NCI-H2029 treated with DMSO at 0.1 percent for 48 hours (cell line): ENCODE measurements at places on chromosomes 11 and 22.

- no peak for DNase-seq
Measured at GRCh38 chr22:47352920-47353700, 590.7 kb downstream of the TBC1D22A start.

GRCh38 chr11:28228196-28228895 is 120.2 kb downstream of the METTL15 start:
- DNase-seq = no peak

DNA sequence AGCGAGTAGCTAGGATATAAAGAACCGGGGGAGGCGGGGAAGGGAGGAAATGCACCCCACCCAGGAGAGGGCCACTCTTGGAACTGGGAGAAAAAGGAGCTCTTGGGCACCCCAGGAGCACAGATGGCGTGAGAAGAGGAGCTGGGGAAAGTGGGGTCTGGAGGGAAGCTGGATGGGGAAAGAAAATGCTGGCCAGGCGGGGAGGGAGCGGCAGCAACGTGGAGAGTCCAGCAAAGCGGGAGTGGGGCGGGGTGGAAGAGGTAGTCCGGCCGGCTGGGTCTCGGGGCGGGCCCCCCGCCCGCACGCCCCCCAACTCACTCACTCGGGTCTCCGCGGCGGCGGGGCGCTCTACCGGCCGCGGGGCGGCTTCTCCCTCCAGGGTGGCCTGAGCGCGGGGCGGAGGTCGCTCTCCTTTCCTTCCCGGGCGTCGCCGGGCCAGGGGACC is 522 bp downstream of the TOB2 start:
- DNase-seq = no peak

GRCh38 chr11:75338516-75339208 is 12.8 kb downstream of the ARRB1 start:
- DNase-seq = no peak

DNA sequence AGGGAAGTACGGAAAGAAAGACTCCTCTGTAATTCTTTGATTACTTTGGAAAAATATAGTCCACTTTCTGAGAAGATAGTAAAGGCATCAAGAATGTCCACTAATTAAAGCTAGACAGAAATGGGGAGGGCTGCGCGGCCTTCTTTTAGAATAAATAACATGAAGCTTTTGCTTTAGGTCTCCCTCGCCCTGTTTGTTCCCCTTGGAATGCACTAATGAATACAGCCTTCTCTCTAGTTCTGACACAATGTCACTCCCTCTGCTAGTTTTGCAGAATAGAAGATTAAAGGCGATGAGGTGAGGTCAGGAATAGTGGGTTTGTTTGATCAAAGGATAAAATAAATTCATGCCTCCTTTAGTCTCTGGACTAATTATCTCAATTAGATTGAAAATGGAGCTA is 543.9 kb downstream of the OPCML start:
- no peak for DNase-seq

DNA sequence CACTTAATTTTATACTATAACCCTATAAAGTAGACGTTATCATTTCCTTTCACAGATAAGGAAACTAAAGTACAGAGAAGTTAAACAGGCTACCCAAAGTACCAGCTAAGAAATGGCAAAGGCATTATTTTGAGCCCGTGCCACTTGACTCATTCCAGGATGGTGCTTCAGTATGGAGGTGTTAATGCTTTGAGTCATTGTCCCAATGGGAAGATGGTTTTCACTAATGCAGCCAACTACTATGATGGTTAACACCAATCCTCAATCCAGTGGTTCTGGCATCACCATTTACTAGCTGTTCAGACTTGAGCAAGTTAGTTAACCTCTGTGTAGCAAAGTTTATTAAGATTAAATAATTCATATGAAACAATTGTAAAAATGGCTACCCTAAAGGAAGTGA is 123.1 kb upstream of the SLC5A12 start:
- DNase-seq = no peak

DNA sequence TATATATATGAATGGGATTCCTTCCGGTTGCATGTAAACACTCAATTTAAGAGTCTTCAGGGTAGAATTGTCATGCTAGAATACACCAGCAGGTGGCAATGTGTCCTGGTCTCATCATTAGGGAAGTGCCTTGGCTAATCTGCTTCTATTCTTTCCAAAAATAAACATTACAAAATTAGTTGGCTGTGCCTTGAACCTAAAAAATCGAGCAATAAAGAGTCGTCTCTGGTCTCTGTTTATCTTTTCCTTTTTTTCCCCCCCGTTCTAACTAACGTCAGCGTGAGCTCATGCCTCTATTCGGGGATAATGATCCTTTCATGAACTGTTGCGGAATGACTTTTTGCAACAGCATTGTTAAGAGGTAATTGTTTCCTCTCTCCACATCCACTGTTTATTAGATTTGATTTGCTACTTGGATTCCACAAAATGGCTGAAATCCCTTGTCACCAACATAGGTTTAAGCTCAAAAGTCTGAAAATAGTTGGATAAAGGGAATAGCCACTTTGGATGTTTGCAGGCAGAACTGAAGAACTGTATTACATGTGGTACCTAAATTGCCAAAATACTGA is 1.2 kb upstream of the ARHGEF12 start:
- peak; percentile 86 for DNase-seq

- DNase-seq = peak; percentile 17
Measured at GRCh38 chr22:43945632-43946383, 9.4 kb upstream of the SAMM50 start.

- DNase-seq = no peak
Measured at GRCh38 chr11:95404370-95404769, 173.4 kb upstream of the SESN3 start.

DNA sequence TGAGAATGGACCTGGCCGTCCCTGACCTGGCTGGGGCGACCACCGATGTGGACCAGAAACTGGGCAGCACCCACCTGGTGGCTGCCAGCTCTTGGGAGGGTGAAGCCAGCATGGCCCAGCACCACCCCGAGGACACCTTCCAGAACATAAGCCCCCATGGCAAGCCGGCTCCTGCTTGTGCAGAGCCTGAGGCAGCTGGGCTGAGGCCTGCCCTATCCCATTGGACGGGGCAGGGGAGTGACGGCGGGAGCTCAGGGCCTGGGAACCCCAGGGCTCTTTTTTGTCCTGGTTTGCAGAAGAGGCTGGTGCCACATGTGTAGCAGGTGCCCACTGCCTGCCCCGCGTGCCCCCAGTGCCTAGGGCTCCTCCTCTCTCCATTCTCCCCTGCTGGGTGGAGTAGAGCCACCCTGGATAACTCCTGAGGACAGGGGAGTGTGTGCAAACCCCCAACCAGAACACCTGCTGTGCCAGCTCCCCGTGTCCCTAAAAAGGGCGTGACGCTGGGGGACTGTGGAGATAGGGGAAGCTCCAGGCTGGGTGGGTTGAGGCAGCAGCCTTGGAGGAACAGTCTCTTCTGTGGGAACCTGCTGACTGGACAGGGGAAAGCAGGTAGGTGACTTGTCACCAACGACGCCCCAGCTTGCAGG is 11.9 kb downstream of the DUSP8 start:
- DNase-seq = no peak

- no peak for DNase-seq
Measured at GRCh38 chr11:3939211-3939610, 83.7 kb downstream of the STIM1 start.

DNA sequence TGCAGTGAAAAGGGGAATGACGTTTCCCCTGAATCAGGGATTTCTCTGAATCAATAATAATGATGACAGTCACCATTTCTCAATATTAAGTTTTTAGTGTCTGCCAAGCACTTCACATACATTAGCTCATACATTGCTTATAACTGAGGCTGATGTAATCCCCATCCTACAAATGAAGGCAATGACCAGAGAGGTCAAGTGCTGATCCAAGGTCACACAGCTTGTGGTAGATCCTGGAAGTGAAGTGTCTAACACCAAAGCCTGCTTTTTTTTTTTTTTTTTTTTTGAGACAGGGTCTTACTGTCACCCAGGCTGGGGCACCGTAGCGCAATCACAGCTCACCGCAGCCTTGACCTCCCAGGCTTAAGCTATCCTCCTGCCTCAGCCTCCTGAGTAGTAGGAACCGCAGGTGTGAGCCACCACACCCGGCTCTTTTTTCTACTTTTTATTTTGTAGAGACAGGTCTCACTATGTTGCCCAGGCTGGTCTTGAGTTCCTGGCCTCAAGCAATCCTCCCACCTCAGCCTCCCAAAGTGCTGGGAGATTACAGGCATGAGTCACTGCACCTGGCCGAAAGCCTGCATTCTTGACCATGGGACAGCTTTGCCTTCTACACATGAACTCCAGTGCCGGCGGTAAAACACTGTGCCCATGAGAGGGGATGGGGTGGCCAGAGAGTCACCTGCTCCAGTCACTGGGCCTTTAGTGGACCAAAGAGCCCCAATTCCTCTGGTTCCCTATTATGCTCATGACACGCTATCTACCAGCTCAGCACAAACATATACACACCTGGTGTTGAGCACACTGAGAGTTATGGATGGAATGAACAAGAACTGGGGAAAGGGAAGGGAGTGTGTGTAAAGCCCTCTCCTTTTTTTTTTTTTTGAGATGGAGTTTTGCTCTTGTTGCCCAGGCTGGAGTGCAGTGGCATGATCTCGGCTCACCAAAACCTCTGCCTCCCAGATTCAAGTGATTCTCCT is 17.4 kb downstream of the ARHGAP1 start:
- DNase-seq = no peak

DNA sequence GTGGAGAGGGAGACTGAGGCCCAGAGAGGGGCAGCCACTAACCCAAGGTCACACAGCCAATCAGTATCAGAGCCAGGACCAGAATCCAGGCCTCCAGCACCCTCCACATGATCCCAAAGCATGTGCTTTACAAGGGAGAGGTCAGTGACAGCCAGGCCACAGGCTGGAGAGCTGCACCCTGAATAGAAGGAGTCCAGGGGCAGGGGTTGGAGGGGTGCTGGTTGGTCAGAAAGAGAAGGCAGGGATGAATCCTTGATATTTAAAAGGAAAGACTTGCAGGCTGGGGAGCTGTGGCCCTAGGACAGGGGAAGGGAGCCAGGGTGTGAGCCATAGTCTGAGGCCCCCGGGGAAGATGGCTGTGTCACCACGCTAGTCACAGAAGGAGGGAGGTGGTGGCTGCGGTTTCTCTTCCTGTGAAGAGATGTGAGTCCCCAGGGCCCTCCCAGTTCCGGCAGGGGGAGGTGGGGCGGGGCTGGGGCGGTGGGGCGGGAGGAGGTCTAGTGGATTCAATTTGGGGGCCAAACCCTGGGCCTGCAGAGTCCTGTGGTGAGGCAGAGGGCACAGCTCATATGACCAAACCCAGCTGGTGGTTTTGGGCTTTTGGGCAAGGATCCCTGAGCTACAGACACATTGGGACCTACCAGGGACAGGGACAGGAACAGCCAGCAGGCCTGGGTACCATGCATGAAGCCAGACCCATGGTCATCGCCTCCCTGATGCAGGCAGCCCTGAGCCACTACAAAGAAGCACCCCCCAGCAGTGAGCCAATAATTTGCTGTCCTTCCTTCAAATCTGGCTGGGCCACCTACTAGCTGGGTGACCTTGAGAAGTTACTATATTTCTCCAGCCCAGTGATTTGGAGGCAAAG is 14.0 kb downstream of the RAC2 start:
- DNase-seq = no peak

DNA sequence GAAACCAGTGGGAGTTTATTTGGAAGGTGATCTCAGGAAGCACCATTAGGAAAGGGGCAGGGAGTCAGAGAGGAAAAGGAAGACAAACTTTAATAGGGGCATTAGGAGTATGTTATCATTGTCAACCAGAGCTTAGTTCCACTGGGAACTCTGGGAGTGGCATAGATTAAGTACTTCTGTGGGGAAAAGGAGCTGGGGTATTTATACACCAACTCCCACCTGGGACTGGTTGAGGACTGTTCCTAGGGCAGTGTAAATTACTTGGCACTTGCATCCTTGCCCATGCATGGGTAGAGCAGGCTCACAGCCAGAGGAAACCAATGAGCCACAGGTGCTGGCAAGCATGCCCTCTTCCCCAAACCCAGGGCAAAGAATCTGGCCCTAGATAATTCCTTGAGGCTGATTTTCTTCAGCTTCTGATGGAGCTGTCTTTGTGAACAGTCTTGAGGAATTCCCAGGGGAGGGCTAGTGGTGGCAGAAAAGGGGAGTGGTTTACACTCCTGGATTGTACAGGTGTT is 541.2 kb downstream of the MIAT start:
- no peak for DNase-seq

- peak; percentile 37 for DNase-seq
Measured at GRCh38 chr11:74100735-74101134, 70.1 kb downstream of the C2CD3 start.

DNA sequence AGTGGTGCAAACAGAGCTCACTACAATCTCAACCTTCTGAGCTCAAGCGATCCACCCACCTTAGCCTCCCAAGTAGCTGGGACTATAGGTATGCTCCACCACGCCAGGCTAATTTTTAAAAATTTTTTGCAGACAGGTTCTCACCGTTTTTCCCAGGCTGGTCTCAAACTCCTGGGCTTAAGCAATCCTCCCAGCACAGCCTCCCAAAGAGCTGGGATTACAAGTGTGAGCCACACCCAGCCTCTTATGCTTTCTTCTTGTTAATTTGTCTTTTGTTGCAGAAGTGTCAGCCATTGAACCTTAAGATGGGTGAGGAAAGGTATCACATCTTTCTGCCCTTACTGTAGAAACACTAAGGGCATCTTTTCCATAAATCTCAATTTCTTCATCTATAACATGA is 34.9 kb downstream of the DENND5A start:
- DNase-seq = no peak

- DNase-seq = no peak
Measured at GRCh38 chr11:70467201-70468085, 69.1 kb downstream of the CTTN start.

DNA sequence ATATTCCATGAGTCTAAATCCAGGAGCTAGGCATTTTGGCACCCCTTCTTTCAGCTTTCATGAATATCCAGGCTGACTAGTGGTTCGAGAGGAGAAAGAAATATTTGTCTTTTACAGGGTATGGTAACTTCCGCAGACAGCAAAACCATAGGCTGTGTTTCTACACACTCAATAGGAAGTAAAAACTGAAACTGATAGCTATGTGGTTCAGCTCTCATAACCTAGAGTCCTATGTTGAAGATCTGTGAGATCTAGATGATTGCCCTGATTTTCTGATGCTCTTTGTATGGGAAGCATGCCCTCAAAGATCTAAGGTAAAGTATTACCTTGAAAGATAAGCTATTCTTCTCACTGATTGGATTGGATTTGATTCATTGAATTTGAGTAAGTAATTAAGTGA is 118.3 kb downstream of the CD44 start:
- DNase-seq = no peak

GRCh38 chr11:68116126-68116525 is 5.1 kb downstream of the CHKA start:
- no peak for DNase-seq

DNA sequence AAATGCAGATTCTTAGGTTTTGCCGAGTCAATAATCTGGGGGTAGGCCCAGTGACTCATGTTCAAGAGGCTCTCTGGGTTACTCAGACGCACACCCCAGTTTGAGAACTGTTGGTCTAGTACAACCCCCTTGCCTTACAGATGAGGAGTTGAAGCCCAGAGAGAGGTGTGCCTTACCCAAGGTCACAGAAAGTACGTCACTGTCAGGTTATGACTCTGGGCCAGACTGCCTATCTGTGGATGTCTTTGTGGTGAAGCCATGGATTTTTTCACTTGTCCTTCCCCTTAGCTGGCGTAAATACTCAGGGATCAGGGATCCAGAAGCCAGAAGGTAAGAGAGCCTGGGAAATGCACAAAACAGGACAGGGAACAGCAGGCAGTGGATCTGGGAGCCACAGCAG is 25.2 kb upstream of the NECTIN1 start:
- no peak for DNase-seq
